COLO829 (cell line): ENCODE measurements at places on chromosomes 4 and X.

DNA sequence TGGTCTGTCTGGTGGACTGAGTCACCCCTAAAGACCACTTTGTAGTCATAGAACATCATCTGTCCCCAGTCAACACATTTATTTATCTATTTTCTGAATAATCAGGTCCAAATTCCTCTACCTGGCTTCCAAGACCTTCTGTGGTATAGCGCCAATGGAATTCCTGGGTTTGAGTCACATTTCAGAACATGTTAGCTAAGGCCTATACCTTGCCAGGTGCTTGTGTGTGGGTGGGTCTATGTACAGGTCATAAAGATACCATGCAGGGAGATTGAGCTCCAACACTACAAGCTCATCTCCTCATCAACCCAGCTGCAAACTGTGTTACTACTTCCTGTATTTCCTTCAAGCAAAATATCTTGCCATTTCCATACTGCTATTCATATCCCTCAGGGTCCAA is 113.3 kb downstream of the TRAPPC11 start:
- no peak for DNase-seq

DNA sequence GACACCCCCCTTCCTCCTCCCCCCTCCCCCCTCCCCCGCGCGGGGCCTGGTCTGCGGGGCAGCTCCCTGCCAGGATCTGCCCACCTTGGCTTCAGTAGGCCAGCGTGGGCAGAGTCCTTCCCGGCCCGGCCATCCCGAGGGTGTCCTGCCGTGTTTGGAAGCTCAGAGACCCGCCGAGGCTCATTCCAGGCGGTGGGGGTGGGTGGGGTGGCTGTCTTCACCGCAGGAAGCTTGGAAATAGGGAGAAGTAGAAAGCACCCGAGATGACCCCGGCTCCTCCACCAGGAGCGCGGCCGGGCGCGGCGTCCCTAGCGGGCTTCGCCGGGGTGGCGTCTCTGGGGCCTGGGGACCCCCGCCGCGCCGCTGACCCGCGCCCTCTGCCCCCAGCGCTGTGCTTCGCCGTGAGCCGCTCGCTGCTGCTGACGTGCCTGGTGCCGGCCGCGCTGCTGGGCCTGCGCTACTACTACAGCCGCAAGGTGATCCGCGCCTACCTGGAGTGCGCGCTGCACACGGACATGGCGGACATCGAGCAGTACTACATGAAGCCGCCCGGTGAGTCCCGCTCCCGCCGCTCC is 1.6 kb downstream of the NAT8L start:
- no peak for DNase-seq

DNA sequence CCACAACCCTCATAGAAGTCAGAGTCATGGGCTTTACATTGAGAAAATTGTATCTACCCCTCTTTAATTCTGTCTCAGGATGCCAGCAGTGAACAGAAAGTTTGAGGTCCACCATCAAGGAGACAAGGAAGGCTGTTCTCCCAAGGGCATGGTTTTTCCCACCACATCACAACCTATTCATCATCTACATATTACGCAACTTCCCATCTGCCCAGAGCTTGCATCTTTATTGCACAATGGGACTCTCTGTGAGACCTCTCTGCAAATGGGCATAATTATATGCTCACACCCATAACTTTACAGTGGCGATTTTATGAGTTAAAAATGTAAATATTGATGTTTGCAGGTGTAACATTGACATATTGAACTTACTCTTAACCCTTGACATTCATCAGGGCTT is 38.9 kb downstream of the PAGE2 start:
- peak; percentile 24 for DNase-seq

DNA sequence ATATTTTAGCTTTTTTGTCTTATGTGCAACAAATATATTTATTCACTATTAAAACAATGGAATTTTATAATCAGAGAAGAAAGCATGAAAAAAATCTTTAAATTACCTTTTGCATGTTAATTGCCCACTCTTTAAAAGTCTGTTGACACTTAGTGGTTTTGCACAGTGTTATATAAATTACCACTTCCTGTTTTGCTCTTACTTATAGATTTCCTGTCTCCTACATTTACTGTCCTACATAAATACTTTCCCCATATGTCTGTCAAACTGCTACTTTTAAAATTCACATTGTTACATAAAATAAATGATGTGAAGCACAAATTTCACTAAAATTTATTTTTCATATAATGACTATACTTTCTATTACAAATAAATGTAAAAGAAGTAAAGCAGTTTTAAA is 161.1 kb upstream of the NDST4 start:
- DNase-seq = no peak

DNA sequence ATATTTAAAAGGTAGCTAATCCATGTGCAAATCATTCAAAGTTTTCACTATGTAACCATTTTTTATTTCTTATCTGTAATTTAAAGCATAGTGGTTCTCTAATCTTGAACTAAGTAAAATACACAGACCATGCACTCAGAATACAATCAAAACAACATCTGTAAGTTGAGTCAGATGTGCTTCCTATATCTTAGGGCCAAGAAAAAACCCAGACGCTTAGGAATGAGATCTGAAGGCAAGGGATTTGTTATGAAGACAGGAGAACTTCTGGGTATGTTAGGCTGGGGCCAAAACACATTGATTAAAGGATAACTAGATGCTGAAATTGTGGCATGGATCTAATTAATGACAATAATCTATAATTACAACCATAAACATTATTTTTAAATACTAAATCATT is 120.3 kb downstream of the PDE5A start:
- DNase-seq = no peak

DNA sequence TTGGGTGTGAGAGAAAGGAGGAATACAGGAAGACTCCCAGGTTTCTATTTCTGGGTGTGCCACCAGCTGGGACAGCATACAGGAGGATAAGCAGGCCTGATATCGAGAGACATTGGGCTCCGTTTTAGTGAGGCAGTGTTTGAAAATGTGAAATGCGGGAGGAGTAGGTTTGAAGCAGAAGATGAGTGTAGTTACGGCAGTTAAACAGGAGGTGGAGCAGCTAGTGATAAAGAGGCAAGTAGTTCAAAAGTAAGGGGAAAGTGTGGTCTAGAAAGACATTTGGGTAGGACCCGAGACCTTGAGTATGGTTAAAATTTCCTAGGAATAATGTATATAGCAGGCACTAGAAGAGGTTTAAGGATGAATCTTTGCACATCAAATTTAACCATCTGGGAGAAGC is 42.4 kb downstream of the DCUN1D4 start:
- peak; percentile 39 for DNase-seq

- no peak for DNase-seq
These were observed 65.1 kb downstream of the HPGDS start for GRCh38 chr4:94277534-94277933.

GRCh38 chr4:57131849-57132742 is 21.9 kb upstream of the IGFBP7 start:
- DNase-seq = no peak

- DNase-seq = peak; percentile 21
These were observed 239.6 kb downstream of the GRXCR1 start for GRCh38 chr4:43132010-43132582.

- DNase-seq = no peak
These were observed 80.3 kb downstream of the FAM13A start for GRCh38 chr4:88976775-88977035.

DNA sequence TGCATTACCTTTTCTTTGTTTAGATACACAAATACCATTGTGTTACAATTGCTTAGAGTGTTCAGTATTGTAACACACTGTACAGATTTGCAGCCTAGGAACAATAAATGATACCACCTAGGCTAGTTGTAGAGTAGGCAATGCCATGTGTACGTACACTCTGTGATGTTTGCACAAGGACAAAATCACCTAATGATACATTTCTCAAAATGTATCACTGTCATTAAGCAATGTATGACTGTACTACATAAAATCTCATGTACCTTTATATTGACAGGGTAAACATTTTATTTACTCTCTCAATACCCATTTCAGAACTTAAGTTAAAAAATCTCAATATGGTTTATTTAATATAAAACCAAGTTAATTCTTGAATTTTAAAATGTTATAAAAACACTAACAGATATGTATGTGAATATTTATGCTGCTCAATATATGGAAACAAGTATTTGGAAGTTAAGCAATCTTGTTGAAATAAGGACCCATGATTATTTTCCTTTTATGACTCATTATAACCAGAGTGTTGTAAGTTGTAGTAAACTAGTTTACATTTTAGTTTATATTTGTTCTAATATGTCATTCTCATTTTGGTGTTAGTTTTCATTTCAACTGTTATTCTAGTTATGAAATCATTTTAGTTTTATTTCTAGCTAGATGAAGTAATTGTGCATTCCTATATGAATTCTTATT is 409.2 kb downstream of the TLL1 start:
- no peak for DNase-seq

GRCh38 chr4:121829511-121829910 is 5.8 kb upstream of the CCNA2 start:
- DNase-seq = no peak

DNA sequence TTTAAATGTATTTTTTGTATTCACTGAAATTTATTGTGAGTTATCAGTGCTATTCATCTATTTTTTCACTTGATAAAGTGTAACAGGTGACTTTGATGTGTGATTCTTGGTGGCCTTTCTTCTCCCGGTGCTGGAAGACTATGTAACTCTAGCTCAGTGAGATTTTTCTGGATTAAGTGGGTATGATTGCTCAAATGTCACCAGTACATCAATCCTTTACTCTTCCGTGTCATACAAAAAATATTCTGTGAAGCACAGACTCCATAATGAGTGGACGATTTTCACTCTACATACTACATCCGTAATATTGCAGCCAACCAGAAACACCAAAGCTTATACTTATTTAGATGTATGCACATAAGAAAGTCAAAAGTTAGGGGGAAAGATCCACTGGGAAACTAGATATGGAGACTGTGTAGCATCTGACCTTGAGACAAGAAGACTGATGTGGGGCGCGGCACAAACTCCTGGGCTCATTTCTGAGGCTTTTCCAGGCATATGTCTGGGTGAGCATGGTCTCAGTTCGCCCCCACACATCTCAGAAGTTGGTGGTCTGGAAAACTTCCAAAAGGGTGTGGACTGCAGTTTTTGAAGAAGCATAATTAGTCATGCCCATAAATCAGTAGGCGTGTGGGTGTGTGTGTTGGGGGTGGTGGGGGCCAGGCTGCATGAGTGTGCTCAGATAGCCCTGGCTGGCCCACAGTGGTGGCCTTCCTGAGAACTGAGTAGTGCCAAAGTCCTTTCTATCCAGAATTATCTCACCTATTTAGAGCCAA is 53.9 kb upstream of the TENM3 start:
- DNase-seq = no peak

DNA sequence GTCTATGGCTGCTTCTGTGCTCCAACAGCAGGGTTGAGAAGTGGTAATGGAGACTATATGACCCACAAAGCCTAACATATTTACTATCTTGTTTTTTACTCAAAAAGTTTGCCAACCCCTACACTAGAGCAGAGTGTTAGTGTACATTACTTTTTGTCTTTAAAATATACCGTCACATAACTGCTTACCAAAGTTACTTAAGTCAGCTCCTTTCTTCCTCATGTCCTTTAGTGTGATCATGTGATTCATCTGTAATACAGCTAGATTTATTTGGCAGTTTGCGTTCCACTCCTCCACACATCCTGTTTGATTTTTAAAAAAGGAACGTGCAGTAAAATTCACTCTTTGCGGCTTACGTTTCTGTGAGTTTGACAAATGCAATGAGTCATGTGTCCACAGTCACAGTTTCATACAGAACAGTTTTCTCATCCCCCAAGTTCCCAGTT is 162.4 kb upstream of the GPRIN3 start:
- DNase-seq = peak; percentile 79

GRCh38 chr4:58809948-58810347 is 1699.8 kb upstream of the IGFBP7 start:
- DNase-seq = no peak

DNA sequence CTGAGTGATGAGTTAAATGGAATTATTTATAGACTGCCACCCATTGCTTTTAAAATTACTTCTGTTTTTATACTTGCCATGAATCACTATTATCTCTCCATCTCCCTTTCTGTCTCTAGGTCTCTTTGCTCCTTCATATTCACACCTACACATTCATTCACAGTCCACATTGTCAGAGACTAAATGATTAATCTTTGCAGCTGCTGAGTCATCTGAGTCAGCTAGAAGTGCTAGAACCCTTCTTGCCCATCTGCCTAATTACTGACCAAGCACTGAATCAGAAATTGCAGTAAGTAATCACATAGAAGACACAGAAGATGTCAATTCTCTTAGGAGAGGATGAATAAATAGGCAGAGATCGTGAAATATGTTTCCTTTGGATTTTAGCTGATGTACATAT is 31.6 kb upstream of the RPS6KA6 start:
- DNase-seq = no peak

- no peak for DNase-seq
These were observed 35.1 kb upstream of the NPY2R start for GRCh38 chr4:155173371-155173770.

DNA sequence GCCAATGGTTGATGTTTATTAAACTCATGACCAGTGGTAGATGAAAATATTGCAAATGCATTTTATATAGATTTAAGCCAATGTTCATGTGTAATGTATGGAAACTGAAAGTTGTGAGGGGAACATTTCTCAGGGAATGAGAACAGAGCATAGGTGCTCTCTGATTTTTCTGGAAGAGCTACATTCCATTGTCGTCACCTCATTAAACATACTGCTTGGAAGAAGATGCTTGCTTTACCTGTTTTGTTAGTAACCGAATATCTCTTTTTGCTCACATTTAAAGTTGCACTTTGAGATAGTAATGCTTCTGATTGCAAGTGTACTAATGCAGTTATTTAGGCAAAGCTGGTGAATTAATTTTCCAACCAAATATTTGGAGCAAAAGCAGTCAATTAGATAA is 93.8 kb upstream of the CLCN4 start:
- DNase-seq = no peak

DNA sequence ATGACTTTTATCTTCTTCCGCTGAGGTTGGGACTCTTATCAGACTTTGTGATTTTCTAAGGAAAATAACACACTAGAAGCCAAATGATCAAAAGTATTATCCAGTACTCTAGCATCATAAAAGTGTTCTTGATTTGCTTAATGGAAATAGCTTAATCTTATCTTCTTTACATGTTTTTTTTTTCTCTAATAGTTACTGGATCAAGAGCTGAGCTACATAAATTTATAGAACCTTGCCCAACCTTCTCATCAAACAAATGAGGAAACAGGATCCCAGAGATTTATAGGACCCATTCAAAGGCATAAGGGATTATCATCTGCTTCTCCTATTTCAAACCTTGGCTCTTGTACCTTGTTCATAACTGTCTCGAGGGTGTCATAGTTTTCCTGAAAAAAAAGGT is 68.3 kb upstream of the WDR17 start:
- no peak for DNase-seq

GRCh38 chr4:15294202-15294601 is 133.6 kb upstream of the C1QTNF7 start:
- no peak for DNase-seq

GRCh38 chrX:72540318-72540717 is 32.3 kb downstream of the HDAC8 start:
- peak; percentile 40 for DNase-seq

- no peak for DNase-seq
These were observed 99.6 kb downstream of the CEP135 start for GRCh38 chr4:56048383-56048701.

- DNase-seq = no peak
These were observed 211.0 kb downstream of the KCTD8 start for GRCh38 chr4:44237643-44238042.
